Activated CD8-positive, alpha-beta memory T cell treated with anti-CD3 and anti-CD28 coated beads, Interleukin-2, amount 50 U/mL, for 48 hours (primary cell): ENCODE measurements at places on chromosomes 1 and 21.

DNA sequence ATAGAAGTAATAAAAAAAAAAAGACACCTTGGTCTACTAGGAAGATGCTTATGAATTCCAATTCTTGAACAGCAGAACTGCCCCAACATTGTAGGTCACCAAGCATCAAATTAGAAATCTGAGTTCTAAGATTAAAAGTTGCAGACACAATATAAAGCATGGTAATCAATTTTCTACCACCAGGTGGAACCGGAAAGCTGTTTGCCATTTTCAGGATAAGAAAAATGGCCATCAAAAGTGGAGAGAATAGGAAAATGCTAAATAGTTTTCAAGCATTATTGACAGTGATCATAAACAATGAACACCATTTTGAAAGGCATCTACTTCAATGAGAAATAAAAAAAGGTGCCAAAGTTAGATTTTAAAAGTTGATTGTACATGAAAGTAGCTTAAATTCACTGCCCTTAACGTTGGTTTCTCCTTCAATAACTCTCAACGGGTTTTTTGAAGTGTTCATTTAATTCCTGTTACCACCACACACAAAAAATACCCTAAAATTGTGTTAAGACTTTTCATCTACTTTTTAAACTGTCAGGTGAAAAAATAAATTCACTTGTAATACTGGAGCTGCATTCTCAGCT is 252.9 kb downstream of the KCNT2 start:
- DNase-seq: no peak

DNA sequence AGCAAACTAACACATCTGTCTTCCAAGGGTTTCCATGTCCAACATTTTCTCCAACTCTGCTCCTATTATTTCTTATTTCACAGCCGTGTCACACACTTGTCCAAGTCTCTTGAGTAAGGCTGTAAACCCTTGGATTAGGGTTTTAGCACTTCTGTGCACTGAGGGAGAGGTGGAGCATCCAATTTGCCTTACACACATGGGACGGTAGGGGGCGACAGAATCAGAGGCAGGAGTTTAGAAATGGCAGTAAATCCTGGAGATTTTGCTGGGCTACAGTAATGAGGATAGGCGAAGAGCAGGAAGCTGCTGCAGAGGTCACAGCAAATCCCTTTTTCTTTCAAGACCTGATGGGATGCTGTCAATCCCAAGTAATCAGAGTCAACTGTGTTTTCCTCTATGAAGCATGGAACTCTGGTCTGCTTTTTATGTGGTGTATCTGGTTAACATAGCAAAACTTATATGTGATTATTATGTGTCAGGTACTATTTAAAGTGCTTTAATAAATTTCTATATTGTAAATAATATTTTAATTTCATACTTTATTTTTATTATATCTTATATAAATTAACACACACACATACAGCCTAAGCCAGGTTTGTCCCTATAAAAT is 15.4 kb upstream of the LCE5A start:
- no peak for DNase-seq

GRCh38 chr1:224533517-224533916 is 82.6 kb upstream of the CNIH3 start:
- no peak for DNase-seq

DNA sequence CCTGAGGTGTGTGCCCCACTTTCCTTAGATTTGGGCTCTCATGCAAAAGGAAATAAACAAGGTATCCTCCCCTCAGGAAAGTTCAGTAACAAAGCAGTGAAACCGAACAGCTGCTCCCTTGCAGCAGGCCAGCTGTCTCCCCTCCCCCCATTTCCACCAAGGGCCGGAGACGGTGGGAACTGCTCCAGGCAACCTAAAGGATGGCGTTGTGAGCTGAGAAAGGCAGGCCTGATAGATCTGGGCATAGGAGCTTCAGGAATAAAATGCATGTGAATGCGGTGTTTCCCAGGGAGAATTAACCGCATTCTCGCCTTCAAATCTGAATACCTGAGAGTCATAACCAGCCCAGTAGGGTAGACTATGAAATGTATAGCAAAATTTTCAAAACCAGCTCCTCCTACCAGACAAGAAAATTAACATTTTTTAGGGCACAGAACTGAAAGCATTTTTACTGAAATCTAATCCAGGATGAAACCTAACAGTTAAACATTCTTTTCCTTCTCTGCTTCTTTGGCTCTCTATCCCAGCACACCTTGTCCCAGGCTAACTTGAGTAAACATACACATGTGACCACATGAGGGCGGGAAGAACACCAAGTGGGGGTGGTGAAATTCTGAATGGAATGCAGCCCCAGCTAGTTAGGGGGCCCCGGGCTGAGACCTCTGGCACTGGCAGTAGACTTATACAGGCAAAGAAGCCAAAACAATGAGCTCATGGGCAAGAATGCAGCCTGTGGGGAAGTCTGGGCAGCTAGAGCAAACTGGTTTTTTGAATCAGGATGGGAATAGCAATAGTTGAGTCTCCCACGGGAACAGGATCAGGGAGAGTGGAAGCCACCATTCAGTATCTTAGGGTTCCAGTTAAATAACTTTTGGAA is 11.5 kb downstream of the MCL1 start:
- peak; percentile 83 for DNase-seq

GRCh38 chr1:170538687-170539086 is 6.7 kb downstream of the GORAB start:
- DNase-seq: no peak

- no peak for DNase-seq
These were observed 66.3 kb downstream of the SETD4 start for GRCh38 chr21:35993875-35994490.

GRCh38 chr1:31795801-31796621 is 19.8 kb downstream of the SPOCD1 start:
- DNase-seq: peak; percentile 51

DNA sequence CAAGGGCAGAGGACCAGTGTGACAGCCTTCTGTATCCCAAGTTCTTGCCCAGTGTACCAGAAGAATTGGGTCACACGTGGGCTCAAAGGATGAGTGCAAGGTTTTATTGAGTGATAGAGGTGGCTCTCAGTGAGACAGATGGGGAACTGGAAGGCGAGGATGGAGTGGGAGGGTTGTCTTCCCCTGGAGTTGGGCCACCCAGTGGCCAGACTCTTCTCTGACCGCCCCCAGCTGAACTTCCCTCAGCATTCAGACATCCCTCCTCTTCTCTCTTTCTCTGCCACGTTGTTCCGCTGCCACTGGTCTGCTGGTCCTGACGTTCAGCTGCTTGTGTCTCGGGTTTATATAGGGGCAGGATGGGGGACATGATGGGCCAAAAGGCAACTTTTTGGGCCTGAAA is 150.1 kb upstream of the IVNS1ABP start:
- no peak for DNase-seq

DNA sequence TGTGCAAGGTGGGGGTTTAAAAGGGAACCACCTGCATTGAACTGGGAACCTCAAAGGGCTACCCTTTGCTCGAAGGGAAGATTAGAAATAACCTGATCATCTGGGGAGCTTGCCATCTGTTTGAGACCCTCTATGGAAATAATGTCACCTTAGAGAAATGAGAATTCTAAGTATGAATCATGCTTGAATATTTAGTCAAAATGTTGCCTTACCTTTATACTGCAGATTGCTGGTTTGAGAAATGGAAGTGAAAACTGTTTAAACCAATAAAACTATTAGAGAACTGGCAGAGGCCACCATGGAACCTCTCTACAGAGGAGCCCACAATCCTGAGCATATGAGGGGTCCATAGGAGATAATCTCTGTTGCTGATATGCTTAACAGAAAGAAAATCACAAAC is 131.2 kb upstream of the FAM78B start:
- DNase-seq: no peak

DNA sequence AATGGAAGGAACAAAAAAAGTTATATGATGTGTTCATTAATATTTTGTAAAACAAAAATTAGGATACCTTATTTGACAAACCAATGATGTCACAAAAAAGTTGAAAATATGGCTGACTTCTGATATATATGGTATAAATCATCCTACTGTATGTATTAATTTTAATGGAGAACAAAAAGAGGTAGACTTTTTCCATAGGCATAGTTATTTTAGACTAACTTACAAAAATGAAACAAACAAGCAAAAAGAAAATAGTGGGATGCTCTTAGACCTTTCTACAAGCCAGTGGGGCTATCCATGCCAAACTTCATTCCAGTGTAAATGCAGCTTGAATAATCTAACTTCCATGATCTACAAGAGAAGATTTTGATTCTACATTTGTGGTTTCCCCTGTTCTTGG is 522 bp upstream of the SPTA1 start:
- no peak for DNase-seq

- peak; percentile 78 for DNase-seq
These were observed 730 bp downstream of the CDC42 start for GRCh38 chr1:22053017-22053860.

DNA sequence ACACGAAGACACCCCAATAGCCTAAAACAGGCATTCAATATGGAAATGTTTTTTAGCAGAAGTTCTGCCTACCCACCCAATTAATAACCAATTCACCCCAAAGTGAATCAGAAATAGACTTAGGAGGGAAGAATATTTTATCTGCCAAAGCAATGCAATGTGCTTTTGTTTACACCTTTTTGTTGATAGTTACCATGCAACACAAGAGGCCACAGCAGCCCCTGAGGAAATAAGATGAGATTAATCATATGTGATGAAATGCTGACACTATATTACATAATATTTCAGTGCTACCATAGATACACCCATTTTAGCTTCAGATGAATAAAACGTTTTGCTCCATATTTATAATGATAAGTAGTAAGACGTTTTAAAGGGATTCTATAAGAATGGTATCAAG is 60.9 kb upstream of the RGS2 start:
- no peak for DNase-seq

DNA sequence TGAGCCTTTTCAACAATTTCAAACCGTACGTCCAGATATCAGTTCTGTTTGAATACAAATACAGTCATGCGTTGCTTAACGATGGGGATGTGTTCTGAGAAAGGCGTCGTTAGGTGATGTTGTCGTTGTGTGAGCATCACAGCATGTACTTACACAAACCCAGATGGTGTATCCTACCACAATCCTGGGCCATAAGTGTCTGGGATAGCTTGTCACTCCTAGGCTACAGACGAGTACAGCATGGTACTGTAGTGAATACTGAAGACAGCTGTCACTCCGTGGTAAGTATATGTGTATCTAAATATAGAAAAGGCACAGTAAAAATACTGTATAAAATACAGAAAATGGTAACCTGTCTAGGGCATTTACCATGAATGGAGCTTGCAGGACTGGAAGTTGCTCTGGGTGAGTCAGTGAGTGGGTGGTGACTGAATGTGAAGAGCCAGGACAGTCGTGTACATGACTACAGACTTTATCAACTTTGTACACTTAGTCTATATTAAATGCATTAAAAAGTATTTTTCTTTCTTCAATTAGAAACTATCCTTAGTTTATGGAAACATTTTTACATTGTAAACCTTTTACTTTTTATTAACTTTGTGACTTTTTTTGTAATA is 10.5 kb upstream of the OR2W3 start:
- DNase-seq: no peak

GRCh38 chr1:32813941-32814739 is 3.0 kb downstream of the YARS1 start:
- no peak for DNase-seq

GRCh38 chr1:227559926-227560325 is 3.4 kb upstream of the ZNF678 start:
- no peak for DNase-seq

GRCh38 chr1:208043691-208044181 is 132.8 kb upstream of the CD34 start:
- DNase-seq: no peak

GRCh38 chr1:89603651-89604413 is 29.1 kb upstream of the LRRC8C start:
- peak; percentile 78 for DNase-seq

- DNase-seq: no peak
These were observed 28.1 kb downstream of the SERINC2 start for GRCh38 chr1:31441073-31441472.

DNA sequence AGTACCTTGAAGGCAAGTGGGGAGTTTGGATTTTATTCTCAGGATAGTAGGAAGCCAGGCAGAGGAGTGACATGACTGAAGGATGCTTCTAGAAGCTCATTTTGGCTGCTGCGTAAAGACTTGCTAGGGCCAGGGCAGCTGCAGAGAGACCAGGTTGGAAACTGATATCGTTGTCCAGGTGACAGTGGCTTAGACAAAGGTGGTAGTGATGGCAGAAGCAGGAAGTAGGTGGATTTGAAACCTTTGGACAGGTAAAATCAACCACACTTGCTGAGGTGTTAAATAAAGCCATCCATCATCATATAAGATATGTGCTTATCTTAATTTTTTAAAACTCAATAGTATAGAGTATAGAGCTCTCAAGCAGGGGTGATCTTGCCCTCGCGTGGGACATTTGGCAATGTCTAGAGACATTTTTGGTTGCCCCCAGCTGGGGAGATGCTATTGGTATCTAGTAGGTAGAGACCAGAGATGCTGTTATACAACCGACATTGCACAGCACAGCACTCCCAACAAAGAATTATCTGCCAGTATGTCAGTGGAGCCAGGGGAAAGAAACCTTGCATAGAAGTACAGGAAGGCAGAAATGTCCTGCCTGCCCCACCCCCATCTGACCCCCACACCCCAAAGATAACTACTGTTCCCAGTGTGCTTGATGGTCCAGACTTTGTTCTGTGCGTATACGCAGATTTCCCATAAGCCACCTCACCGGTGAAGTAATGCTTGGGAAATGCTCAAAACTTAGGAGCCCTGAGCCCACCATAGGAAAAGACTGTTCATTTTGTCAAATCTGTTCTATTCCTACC is 31.1 kb downstream of the TMEM51 start:
- DNase-seq: no peak

DNA sequence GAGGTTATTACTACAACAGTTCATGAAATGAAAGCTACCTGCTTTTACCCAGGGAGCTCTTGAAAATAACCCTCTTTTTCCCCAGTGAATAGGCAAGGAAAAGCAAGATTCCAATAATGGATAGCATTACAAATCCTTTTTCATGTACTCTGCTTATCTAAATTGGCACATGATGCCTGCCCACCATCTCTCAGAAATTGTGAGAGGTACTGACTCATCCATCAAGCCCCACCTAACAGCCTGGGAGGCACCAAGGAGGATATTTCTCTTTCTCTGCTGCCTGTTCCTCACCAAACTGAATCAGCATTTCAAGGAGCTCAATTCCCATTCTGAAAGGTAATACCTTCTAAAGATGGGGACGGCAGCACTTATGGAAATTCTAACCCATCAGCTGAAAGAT is 34.4 kb downstream of the PALMD start:
- DNase-seq: no peak

DNA sequence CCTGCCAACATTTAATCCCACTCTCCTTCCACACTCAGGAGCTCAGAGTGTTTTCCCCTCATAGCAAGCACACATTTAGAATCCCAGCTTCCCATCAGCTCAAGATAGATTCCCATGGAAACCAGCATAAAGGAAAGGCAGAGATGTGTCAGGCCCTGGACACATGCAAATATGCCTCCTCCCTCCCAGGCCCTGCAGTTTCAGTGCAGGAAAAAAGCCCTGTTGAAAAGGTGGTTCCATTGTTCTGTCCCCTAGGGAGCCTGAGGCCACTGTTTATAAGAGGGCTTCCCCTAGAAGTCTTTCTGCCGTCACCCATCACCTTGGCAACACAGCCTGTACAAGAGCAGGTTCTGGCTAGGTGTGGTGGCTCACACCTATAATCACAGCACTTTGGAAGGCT is 3.6 kb downstream of the CACNA1S start:
- DNase-seq: no peak
